ENCODE measurements at places on chromosomes 2 and 18.
A peak's percentile ranks its signal among the peaks of the same experiment; 100 is the strongest.

DNA sequence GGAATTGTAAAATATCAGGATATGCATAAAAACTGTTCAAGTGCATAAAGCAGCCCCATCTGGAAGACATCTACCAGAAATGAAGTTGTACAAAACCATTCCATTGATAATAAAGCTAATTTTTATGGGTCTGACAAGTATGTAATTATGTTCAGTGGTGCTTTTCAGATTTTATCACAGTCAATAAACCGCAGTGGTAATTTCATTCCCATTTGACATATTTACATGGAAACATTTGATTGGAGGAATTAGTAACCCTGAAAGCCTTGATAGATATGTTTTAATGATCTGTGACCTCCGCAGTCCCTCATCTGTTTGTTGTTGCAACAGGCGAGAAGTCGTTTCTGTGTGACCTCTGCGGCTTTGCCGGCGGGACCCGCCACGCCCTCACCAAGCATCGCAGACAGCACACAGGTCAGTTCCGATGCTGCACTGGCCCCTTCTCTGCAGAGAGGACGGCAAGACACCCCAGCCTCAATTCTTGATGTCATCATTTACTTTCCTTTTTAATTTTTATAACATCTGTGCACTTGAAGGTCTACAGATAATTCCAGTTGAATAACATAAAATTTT, 283.1 kb downstream of the ZNF407 start:
- no peak for DNase-seq

DNA sequence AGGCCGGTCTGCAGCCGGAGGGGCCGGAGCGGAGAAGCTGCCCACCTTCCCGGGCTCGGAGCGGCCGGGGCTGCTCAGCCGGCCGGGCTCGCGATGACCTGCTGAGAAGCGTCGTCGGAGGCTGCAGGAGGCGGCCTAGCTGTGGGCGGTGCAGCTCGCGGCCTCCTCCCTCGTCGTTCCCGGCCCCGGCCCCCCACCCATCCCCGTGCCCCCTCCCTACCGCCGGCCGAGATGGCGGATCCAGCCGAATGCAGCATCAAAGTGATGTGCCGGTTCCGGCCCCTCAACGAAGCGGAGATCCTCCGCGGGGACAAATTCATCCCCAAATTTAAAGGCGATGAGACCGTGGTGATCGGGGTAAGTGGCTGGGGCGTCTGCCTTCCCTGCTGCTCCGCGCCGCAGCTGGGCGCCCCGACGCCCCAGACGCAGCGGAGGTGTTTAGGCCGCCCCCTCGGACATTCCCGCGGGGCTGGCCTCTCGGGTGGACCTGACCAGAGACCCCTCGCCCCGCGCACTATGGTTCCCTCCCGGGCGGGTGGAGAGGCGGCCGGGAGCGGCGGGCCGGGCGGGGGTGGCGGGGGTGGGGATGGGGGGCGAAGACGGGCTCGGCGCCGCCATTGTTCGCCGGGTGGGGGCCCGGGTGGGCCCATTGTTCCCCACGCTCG, 492 bp downstream of the KIF5C start:
- peak; percentile 62 for DNase-seq

- DNase-seq, result no peak
These were observed 228.3 kb downstream of the RNF152 start for GRCh38 chr18:61664419-61665084.

- DNase-seq, result no peak
These were observed 225.4 kb downstream of the FAM210A start for GRCh38 chr18:13500869-13501542.

DNA sequence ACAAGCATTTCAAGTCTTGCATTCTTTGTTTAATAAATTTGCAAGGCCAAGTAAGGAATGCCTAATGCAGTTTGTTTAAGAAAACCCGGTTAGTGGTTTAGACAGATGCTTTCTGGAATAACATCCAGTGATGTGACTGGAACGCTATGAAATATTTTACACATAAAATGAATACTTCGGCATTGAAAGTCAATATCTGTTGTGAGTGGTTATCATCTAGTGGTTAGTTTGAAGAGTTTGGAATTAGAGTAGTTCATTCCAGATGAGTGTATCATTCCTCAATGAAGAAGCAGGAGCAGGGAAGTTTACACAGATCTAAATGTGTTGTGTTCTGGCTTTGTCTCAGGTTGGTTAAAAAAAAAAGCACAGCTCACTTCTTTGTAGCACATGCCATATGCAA, 608.0 kb upstream of the PIK3C3 start:
- no peak for DNase-seq

DNA sequence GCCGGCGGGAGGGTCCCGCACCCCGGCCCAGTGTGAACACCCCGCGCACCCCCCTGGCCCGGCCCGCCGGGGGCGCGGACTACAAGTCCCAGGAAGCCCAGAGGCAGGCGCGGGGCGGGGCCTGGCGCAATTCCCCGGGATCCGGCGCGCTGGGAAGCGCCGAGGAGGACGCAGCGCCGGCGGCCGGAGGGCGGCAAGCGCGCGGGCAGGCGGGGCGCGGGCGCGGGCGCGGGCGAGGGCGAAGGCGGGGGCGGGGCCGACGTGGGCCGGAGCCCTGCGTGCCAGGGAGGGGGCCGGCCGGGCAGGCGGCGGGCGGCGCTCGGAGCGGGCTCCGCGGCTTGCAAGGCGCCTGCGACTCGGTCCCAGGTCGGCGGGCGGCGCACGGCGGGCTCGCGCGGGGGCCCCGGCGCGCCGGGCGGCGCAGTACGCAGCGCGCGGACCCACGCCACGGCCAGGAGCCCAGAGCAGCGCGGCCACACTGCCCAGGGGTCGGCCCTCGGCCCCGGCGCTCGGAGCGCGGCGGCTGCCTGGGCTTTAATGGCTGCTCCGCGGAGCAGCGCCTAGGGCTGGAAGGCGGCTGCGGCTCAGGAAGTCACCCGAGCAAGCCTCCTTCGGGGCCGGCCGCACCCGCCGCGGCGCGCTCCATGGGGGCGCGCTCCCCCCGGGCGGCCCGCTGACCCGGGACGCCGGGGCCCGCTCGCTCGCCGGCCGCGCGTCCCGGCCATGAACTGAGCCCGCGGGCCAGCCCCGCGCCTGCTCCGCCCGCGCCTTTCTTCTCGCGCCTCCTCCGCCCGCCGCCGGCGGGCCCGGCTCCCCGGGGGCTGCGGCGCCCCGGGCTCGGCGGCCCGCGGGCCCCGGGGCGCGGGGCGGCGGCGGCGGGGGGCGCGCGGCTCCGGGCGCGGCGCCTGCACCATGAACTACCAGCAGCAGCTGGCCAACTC, at the start of gene AGAP1:
AGAP1 (plus strand) TSS at position 269 of the 941 bp plus-strand sequence.
- DNase-seq, result peak; percentile 93

- no peak for DNase-seq
These were observed 30.9 kb downstream of the GAREM1 start for GRCh38 chr18:32439802-32440201.

DNA sequence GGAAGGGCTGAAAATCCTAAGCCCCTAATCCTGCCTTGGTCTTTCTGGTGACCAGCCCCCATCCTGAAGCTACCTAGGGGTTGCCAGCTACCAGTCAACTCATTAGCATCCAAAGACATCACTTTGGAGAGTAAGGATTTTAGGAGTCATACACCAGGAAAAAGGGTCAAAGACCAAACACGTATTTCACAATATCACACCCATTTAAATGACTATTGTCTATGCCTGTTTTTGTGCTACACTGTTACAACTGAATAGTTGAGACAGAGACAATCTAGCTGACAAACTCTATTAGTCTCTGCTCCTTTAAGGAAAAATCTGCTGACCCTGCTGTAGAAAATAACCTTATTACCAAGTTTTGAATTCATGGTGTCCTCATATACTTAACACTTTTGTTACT, 21.0 kb upstream of the RBBP8 start:
- DNase-seq, result no peak

GRCh38 chr18:28359176-28359575, 182.2 kb upstream of the CDH2 start:
- DNase-seq, result no peak

GRCh38 chr18:9952633-9953416, 39.0 kb downstream of the VAPA start:
- DNase-seq, result no peak

GRCh38 chr18:7576077-7576476, 9.0 kb downstream of the PTPRM start:
- no peak for DNase-seq

DNA sequence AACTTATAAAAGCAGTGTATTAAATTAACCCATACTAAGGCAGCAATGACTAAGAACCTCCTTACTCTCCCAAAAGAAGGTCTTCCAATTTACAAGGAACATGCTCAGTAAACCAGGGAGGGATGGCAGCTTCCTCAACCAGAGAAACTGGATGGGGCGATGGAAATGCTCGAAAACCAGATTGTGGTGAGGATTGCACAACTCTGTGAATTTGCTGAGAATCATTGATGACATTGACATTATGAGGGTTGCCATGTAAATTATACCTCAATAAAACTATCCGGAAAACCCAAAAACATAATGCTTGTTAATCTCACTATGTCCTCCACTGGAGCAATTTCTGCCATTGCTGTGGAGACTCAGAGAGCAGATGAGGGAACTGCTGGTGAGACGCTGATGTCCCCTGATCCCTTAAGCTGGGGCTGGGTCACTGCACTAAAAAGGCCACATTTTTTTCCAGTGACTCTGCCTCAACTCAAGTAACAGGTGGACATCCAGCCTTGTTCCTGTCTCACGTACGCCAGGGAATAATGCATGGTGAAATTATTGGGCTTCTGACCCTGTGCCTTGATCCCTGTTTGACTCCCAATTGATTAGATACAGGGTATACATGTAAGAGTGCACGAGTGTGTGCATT, 288.3 kb downstream of the CYP26B1 start:
- DNase-seq, result no peak

- DNase-seq, result no peak
These were observed 49.9 kb downstream of the TMEM18 start for GRCh38 chr2:627340-627709.

- no peak for DNase-seq
These were observed 32.9 kb upstream of the NDUFV2 start for GRCh38 chr18:9069601-9070000.

GRCh38 chr2:142175813-142176338, 45.1 kb upstream of the LRP1B start:
- DNase-seq, result no peak

- no peak for DNase-seq
These were observed 69.3 kb downstream of the NOL10 start for GRCh38 chr2:10620481-10620880.

- no peak for DNase-seq
These were observed 80.7 kb downstream of the CCBE1 start for GRCh38 chr18:59616501-59616900.

GRCh38 chr2:146370826-146371225, 1474.0 kb upstream of the ACVR2A start:
- no peak for DNase-seq

- DNase-seq, result no peak
These were observed 210.5 kb downstream of the ANAPC1 start for GRCh38 chr2:111673526-111673925.

- no peak for DNase-seq
These were observed 174.6 kb upstream of the TPO start for GRCh38 chr2:1238598-1239138.

GRCh38 chr2:176020400-176020799, 18.3 kb upstream of the LNPK start:
- no peak for DNase-seq

DNA sequence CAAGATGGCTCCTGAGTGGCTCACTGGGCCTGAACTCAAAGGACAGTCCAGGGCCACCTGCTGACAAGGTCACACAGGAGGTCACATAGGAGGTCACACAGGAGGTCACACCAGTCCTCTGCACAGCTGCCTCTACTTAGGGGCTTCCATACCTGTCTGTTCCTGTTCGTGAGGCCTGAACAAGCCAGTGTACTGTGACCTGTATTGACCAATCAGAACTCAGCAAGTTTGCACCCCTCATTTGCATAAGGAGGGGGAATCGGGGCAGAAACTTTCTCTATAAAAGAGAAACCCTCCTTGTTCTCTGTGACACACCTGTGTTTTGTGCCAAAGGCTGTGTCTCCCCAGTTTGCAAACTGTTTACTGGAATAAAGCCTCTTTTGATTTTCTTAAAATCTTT, 478.9 kb downstream of the EIPR1 start:
- DNase-seq, result no peak

GRCh38 chr18:38576916-38577315, 1011.3 kb upstream of the CELF4 start:
- no peak for DNase-seq

GRCh38 chr2:69734035-69734611, 7.8 kb upstream of the ANXA4 start:
- no peak for DNase-seq

DNA sequence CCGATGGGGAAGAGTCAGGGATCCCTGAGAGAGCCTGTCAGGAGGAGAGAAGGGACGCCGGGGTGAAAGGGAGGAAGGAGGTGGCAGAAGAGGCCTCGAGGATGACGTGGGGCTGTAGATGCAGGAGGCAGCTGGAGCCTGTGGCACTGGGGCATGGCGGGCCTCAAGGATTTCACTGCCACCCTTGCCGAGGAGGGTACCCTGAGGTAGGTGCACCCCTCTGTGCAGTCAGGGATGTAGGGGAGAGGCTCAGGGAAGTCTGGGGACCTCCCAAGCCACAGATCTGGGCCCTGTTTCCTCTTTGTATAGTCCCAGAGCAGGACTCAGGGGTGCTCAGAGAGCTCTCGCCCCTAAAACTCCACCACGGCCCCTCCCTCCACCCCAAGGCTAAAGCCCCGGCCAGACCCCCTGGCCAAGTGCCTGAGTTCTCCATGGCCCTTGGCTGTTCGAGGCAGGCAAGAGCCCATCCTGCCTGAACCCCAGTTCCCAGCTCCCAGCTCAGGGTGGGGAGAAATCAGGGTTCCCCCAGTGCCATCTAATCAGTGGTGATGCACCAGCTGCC, 39.0 kb upstream of the HDAC4 start:
- DNase-seq, result no peak

DNA sequence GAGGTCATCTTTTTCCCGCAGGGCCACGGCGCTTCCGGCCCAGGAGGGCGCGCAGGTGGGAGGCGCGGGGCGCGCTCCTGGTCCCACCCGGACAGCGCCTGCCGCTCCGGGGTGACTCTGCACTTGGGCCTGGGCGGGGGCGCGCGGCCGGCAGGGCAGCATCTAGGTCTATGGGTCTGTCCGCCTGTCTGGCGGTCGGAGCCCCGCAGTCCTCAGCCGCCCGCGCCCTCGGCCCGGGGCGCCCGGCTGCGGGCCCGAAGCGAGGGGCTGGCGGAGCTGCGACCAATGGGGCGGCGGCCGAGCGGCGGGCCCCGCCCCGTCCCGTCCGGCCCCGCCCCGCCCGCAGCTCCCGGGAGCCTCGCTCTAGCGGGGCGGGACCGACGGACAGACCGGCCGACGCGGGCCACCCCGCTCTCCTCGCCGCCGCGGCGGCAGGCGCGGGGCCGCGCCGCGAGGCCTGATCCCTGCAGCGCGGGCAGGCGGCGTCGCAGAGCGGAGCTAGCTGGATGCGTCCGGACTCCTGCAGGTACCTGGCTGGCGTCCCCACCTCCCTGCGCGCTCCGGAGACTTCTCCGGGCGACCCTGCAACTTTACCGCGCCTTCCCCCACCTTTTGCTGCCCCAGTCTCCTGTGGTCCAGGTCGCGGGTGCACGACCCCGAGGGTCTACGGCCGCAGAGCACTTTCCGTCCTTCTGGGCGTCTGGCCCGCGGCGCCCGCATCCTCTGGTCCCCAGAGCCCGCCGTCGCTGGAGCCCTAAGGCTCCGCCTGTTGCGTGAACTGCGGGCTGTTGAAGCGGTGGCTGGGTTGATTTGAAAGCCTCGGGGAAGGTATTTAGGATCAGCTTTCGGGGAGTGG, at the start of gene KCNS3:
KCNS3 (plus strand) TSS at position 387 of the 856 bp plus-strand sequence. CDS start 52,342 bp downstream, outside the sequence.
- peak; percentile 79 for DNase-seq
